Dorsolateral prefrontal cortex (tissue), 122 donors: ENCODE measurements at places on chromosomes 3 and 15. TPM values are rescaled to one million over a fixed set of nuclear protein-coding genes. Genes with fewer than 3 reads are reported as not detected.

The GLCE gene
- 29.3 TPM for total RNA-seq

The IL5RA gene
- not detected for total RNA-seq

The CPNE4 gene
- total RNA-seq = 29.8 TPM

The SCAPER gene
- total RNA-seq = 76.5 TPM

The TRPC1 gene
- 31.2 TPM for total RNA-seq

The TMEM207 gene
- total RNA-seq = not detected

The NME9 gene
- 14.8 TPM for total RNA-seq

The ONECUT1 gene
- total RNA-seq = 1.4 TPM

The NFKBIZ gene
- 11.7 TPM for total RNA-seq

The CAND2 gene
- 27.2 TPM for total RNA-seq
